Activated T-helper 17 cell treated with anti-CD3 and anti-CD28 coated beads, Interleukin-2, amount 50 U/mL, for 72 hours (primary cell): ENCODE measurements at places on chromosomes 12 and 14. TPM values are rescaled to one million over a fixed set of nuclear protein-coding genes. Genes with fewer than 3 reads are reported as not detected.

The POTEM gene
- total RNA-seq, result not detected

The NTS gene
- total RNA-seq, result not detected

The SMOC1 gene
- not detected for total RNA-seq

The KRT84 gene
- total RNA-seq, result not detected

The RHOJ gene
- not detected for total RNA-seq

The EPYC gene
- total RNA-seq, result not detected
